ENCODE measurements at places on chromosomes 5 and 9. TPM values are rescaled to one million over a fixed set of nuclear protein-coding genes. Genes with fewer than 3 reads are reported as not detected.
A peak's percentile ranks its signal among the peaks of the same experiment; 100 is the strongest.

DNA sequence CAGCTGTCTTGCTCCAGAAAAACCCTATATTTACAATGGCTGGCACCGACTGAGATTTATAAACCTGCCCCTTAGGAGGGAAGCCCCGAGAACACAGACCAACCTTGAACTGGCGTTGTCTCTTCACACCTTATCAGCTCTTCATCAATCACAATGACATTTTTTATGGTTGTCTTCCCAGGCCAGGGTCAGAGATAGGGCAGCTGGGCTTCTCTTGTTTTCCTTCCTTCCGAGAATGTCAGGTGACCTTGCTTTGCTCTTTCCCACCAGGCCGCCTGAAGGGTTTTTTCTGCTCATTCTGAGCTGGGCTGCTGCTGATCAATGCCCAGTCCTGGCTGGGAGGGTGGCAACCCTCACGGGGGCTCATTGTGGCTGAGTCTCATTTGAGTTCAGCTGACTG is 619.1 kb downstream of the CCDC171 start:
- DNase-seq, result no peak

GRCh38 chr5:175920231-175920811 is 47.8 kb downstream of the THOC3 start:
- DNase-seq, result no peak

DNA sequence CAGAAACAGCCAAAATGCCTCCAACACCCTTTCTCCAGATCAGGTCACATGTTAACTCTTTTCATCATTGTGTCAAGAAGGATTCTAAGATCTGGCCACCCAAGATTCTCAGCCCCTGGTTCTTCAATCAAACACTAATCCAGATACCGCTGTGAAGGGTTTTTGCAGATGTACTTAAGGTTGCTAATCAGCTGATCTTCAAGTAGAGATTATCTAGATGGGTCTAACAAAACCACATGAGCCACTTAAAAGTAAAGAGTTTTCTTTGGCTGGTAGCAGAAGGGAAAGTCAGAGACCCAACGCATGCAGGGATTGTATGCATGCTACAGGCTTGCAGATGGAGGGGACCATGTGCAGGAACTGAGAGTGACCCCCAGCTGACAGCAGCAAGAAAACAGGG is 267.9 kb downstream of the CDK5RAP2 start:
- no peak for DNase-seq

- no peak for DNase-seq
Measured at GRCh38 chr5:163165277-163165676, 272.1 kb upstream of the CCNG1 start.

- peak; percentile 79 for DNase-seq
Measured at GRCh38 chr5:14870337-14871213, 1.0 kb downstream of the ANKH start.

CA9 gene
- total RNA-seq, result not detected

DIPK1B gene
- 0.74 TPM for total RNA-seq

DAP gene
- 92.4 TPM for total RNA-seq
